Effector CD8-positive, alpha-beta T cell (primary cell): ENCODE measurements at places on chromosomes 3 and 15.

GRCh38 chr3:122064326-122064725 is 9.2 kb downstream of the CD86 start:
- DNase-seq, result no peak

GRCh38 chr3:155106119-155106518 is 26.0 kb downstream of the MME start:
- DNase-seq, result no peak

DNA sequence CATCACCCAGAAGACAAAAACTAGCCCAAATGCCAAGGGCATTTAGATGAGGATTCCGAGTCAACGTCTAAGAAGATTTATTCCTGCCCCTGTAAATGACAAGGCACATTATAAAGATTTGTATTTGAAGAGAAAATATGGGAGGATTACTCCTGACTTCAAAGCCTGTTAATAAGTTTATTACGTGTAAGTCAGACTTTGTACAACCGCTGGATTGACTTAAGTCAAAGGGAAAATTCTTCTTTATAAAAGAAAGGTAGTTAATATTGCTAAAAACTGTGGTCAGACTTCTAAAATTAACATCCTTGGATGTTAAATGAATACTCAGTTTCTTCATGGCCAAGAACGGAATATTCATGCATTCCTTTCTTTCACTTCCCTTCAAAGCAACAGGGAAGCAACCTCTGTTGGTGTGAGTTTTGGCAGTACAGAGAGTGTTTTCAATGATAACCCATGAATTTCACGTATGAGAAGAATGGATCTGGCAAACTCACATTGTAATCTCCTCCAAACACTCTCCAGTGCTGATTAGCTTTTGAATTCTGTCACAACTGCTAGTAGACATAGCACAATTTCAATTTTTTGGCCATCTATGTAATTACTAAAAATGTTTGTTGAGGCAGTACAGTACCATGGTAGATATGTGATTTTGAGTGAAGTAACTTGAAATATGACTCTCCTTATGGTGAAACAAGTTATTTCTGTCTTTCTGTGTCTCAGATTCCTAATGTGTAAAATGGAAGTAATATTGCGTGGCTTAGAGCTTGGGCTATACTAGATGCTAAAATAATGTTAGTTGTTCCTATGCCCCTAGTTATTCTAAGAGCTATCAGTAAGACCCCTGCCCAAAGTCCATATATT is 62.0 kb downstream of the PLD1 start:
- DNase-seq, result no peak

- DNase-seq, result no peak
Observed at GRCh38 chr3:72191209-72191960, 406.4 kb upstream of the PROK2 start.

DNA sequence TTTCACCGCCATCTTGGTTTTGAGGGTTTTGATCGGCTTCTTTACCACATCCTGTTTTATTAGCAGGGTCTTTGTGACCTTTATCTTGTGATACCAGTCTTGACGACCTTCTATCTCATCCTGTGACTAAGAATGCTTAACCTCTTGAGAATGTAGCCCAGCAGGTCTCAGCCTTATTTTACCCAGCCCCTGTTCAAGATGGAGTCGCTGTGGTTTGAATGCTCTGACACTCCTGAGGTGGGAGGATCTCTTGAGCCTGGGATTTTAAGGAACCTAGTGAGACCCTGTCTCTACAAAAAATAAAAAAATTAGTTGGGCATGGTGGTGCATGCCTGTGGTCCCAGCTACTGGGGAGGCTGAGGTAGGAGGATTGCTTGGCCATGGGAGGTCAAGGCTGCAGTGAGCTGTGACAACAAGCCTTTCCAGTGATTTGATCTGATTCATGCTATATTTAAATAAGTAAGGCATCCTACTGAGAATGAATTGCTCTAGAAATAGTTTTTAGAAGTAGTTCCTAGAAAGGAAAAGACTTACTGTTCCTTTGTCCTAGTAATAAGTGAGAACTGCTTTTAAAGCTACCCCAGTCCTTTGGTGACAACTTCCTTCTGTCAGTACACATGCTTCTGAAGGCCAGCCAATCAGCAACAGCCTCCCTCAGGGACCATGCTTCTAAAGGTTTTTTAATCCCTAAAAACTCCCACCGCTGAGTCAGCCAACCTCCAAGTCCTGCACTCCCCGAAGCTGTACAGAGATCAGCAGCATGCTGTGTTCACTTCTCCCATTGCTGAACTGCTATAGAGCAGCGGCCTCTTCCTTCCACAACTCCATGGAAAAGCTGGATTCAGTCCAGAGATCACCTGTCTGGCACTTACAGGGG is 9.1 kb upstream of the CEMIP start:
- no peak for DNase-seq

DNA sequence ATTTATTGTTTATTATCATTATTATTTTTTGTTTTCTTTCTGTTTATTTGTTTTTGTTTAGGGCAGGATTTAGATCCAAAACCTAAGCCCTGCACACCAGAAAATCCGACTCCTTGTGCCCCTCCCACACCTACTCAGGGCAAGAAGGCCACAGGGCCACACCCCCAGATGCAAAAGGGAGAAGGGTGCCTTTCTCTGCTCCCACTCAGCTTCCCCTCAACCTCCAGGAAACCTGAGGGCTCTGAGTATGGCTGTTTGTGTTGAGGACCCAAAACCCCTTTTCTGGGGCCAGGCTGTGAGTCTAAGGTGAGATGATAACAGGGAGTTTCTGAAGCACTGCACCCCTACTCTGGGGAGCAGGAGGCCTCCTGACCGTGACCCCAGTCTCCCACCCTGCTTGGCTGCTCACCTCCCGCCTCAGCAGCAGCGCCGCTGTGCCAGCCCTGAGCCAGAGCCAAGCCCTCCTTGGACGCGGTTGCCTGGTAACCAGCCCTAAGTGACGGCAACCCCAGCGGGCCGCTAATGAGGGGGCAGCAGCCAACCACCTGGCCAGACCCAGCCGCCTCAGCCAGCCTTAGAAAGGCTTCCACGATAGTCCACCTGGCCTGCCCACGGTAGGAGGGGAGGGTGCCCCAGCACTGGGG is 6.4 kb upstream of the C15orf39 start:
- no peak for DNase-seq

GRCh38 chr15:50046159-50046558 is 72.9 kb downstream of the ATP8B4 start:
- no peak for DNase-seq

DNA sequence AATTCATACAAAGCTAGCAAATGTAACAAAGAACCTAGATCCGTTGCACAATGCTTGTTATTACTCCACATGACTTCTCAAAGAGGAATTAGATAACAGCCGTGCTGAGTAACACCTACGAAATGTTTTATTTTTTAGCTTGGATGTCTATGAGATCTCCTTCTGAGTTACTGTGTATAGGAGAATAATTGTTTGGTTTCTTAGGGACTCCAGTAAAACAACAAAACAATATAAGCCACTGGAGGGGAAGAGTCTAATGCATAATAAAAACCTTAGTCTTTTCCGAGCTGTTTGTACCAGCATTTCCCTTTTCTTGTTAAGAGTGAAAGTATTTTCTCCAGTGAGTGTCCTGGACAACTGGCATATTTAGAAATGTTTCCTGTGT is 15.6 kb downstream of the SNAP23 start:
- no peak for DNase-seq

GRCh38 chr15:33742800-33743199 is 225.5 kb upstream of the CHRM5 start:
- DNase-seq, result no peak

DNA sequence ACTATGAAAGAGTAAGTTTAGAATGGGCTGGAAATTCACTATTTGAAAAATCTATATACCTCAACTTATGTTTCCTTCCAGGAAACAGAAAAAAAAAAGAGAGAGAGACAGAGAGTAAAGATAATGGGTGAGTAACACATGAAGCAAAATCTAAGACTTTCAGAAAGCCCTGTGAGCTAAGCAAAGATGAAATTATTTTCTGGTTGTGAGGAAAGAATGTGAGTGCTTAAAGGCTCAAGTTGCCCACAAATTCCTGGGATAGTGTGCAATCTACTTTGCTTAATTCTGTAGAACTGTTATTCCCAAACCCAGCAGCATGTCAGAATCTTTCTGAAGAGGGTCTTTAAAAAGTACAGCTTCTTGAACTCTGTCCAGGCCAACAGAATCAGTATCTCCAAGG is 337.7 kb upstream of the AGTR1 start:
- no peak for DNase-seq

DNA sequence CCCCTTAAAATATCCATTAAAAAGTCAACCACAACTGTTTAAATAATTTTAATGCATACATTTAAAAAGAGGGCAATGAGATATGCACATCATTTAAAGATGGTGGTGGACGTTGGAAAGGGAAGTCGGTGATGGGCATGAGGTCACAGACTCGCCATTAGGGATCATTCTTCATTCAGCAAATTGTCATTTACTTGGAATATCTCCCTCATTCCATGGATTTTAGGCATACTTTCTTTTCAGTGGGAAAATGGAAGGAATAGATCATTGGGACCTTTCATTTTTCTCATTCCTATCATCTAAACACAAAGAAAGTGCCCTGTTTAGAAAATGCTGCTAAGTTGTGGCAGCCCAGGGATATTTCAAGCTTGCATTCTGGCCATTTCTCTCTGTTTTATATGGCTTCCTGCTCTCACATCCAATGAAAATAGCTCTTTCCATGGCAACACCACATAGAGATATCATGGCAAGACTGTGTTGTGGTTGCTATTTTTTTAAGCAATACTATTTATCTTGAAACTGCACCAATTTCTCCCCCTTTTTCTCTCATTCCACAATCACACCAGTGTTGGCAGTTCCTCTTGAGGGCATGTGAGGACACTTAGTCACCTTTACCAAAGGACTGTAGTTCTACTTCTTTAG is 40.7 kb upstream of the LMCD1 start:
- no peak for DNase-seq

DNA sequence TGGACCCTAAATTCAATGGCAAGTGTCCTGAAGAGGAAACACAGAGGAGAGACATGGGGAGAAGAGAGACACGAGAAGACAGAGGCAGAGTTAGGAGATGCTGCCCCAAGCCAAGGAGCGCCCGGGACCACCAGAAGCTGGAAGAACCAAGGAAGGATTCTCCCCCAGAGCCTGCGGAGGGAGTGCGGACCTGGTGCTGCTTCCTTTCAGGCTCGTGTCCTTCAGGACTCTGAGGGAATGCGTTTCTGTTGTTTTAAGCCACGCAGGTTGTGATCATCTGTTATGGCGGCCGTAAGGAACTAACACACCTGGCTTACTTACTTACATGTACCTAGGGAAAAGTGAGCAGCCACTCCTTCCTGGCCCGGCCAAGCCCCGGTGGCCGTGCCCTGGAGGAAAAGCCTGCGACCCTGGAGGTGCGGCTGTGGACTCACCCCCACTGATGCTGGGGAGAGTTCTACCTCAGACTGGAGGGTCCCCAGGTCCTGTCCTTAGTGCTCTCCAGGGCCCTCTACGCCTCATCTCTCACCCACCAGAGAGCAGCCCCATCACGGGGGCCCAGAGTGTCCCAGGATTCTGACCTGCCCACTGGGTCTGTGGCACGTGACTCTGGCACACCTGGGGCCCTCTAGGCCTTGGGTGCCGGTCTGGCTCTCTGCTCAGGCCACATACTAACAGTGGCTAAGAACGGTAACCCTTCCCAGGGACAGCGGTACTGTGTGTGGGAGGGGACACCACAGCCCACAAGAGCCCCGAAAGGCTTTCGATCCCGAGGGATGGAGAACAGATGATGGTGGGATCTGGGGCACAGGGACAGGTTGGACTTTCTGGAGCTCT is 61.8 kb downstream of the ITGA11 start:
- no peak for DNase-seq

DNA sequence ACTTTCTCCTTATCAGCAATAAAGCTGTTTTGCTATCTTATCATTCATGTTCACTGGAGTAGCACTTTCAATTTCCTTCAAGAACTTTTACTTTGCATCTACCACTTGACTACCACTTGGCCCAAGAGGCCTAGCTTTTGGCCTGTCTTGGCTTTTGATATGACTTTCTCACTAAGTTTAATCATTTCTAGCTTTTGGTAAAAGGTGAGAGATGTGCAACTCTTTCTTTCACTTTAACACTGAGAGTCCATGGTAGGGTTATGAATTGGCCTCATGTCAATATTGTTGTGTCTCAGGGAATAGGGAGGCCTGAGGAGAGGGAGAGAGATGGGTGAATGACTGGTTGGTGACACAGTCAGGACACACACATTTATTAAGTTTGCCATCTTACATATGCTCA is 31.0 kb upstream of the FAM3D start:
- DNase-seq, result no peak

GRCh38 chr15:48682942-48683651 is 37.6 kb upstream of the FBN1 start:
- DNase-seq, result no peak

GRCh38 chr3:56119575-56120349 is 348.5 kb downstream of the ERC2 start:
- no peak for DNase-seq

- DNase-seq, result no peak
Observed at GRCh38 chr15:98651581-98652220, 3.4 kb downstream of the IGF1R start.

DNA sequence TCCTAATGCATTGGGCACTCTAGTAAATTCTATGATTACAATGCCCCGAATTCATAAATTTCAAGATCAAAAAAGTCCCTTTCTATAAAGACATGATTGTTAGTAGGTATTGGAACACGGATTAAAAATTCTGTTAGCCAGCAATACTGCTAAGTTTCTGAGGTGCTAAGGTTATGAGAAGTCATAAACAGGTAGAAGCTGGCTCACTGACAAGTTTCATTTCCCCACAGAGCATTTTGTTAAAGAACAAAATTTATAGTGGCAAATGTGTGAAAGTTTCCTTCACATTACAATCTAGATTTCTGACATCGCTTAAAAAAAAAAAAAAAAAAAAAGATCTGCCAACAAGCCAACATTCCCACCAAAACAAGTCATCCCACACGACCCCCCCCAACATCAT is 12.4 kb upstream of the MAN2C1 start:
- no peak for DNase-seq

DNA sequence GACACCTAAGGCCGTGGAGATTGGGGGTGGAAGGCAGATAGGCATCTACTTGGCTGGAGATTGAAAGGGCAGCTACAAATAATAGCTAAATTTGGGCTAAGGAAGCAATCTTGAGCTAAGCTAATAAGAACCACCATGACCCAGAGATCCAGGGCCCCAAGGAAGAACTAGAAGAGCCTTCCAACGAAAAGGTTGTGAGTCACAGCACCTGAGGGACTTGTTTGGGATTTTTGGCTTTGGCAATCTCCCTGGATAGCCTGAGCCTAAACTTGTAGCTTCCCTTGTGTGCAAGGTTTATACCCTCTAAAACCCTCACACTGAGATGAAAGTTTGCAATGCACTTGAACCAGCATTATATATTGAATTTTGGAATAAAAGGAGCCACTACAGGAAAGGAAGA is 364.0 kb upstream of the IL12A start:
- no peak for DNase-seq

GRCh38 chr3:195566797-195567196 is 16.9 kb downstream of the APOD start:
- no peak for DNase-seq

GRCh38 chr3:2945121-2945520 is 165.1 kb downstream of the IL5RA start:
- no peak for DNase-seq

- no peak for DNase-seq
Observed at GRCh38 chr15:58159827-58160386, 21.7 kb downstream of the AQP9 start.

- no peak for DNase-seq
Observed at GRCh38 chr3:136428167-136428566, 178.0 kb downstream of the PCCB start.

DNA sequence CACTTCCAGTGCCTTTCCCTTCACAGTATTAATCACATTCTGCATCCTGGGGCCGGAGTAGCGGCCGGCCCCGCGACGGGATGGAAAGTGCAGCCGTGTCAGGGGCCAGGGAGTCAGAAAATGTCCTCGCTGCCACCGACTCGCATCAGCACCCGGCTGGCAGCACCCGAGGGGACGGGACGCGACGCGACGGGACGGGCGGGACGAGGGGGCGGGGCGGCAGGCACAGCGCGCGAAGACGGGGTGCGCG is 353 bp downstream of the ATG3 start:
- peak; percentile 81 for DNase-seq
